ENCODE measurements at places on chromosomes 1 and 21.

- DNase-seq: no peak
Measured at GRCh38 chr1:25369241-25369640, 31.1 kb downstream of the TMEM50A start.

DNA sequence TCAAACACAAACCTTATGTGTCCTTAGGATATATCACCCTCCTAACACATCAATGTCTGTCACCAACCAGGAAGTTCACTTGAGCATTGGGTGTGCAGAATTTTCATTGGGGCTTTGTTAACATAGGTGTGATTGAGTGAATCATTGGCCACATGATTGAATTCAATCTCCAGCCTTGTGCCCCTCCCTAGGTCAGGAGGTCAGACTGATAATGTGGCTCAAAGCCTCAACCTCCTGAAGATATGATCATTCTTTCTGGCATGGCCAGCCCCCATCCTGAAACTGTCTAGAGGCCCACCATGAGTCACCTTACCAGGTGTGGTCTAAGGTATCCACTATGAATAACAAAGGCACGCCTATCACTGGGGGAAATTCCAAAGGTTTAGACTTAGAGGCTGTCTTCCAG lies 90.1 kb downstream of the PKN2 start:
- DNase-seq: no peak

DNA sequence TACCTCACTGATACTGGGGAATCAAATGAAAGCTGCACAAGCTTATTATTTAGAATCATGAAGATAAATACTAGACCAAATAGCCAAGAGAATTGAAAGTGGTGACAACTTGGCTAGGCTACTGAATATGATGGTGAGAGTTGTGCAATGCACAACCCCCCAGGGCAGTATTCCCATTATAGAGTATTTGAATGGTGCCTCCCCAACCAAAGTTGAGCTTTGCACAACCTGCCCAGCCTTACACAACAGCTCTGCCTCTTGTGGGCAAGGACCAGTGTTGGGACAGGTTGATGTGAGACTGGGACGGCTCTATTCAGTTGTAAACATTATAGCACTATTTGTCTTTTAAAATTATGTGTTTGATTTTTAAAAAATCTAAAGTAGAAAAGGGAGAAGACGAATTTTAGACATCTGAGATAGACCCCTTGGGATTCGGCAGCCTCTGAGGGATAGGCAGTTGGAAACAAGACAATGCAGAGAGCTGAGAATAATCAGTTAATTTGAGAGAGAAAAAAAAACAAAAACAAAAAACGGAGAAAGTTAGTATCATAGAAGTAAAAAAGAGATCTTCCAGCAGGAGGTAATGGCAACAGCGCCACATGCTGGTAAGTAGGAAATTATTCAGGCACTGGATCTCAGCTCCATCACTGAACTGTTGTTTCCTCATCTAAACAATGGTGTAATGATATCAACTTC lies 91.0 kb upstream of the KCNA3 start:
- DNase-seq: no peak

DNA sequence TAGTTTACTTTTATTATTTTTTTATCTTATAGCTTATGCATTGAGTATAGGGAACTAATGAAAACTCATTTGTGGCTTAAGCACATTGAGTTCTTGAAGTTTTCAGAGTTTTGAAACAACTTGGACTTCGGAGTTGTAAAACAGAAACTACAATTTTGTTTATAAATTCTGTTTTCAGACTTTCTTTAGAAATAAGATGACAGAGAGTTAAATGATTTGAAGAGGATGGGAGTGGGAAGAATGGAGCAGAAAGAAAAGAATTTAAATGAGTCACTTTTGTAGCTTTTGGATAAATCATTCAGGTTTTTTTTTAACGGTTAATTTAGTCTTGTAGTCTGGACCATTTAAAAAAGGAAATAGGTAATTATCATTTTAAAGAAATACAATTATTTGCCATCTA lies 32.3 kb downstream of the INKA2 start:
- no peak for DNase-seq

- no peak for DNase-seq
Measured at GRCh38 chr1:54794451-54795355, 6.4 kb downstream of the TTC22 start.

DNA sequence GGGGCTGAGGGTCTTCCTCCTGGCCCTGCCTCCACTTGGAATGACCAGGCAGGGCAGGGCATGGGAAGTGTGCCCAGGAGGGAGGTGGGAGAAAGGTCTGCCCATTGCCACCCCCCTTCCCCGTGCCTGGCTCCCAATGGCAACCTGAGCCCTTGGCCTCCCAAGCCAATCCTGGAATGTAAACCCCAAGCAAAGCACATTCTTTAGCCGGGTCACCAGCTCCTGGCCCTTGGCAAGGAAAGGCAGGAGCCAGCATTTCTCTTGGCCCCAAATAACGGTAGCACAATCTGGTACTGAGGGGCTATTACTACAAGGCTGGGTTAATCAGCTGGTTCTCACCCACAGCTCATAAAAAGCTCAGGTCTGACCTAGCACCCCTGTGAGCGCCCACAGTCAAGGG lies 6.9 kb upstream of the NUAK2 start:
- no peak for DNase-seq

DNA sequence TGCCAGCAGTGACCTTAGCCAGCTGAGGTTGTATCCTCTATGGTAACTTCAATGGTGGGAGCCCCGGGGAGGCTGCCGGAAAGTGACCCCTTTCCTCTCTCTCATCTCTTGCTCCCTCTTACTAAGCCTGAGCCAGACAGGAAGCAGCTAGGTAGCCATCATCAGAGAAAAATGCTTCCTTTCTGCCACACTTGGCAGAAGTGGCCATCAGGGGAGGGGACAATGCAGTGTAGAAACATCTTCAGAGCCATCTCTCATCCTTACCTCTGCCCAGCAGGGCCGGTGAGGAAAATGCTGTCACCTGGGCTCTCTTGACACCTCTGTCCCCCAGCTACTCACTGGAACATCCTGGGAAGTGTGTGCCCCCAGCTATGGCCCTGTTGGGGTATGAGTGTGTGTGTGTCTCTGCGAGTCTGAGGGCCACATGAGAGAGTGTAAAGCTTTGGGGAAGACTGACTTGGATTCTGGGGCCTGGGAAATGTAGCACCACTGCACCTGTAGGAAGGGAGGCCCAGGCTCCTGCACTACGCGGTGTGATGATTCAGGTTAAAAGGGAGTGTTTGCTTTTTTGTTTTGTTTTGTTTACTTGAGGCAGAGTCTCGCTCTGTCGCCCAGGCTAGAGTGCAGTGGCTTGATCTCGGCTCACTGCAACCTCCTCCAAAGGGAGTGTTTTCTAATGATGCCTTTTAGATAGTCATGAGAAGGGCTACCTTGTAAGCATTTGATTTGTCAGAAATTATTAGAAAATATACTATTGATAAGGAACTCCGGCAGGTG lies 48.7 kb upstream of the CNTN2 start:
- DNase-seq: no peak

DNA sequence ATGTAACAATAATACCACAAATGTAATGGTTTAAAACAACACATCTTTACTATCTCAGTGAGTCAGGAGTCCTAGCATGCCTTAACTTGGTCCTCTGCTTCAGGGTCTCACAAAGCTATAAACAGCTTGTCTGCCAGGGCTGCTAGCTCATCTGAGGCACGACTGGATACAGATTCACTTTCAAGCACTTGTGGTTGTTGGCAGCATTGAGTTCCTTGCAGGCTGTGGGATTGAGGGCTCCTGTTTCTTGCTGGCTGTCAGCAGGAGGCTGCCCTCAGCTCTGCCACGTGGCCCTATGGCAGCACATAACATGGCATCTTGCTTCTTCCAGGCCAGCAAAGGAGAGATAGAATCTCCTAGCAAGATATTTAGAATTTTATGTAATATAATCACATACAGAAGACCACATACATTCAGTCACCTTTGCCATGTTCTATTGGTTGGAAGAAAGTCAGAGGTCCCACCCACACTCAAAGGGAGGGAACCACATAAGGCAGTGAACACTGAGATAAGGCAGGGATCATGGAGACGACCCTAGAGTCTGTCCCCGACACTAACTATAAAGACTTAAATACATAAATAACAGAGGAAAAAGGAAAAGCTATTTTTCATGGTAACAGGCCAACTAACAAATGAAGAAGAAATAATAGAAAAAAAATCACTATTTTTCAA lies 18.9 kb upstream of the IPP start:
- no peak for DNase-seq

- DNase-seq: no peak
Measured at GRCh38 chr1:188317894-188318293, 1489.1 kb downstream of the PLA2G4A start.

DNA sequence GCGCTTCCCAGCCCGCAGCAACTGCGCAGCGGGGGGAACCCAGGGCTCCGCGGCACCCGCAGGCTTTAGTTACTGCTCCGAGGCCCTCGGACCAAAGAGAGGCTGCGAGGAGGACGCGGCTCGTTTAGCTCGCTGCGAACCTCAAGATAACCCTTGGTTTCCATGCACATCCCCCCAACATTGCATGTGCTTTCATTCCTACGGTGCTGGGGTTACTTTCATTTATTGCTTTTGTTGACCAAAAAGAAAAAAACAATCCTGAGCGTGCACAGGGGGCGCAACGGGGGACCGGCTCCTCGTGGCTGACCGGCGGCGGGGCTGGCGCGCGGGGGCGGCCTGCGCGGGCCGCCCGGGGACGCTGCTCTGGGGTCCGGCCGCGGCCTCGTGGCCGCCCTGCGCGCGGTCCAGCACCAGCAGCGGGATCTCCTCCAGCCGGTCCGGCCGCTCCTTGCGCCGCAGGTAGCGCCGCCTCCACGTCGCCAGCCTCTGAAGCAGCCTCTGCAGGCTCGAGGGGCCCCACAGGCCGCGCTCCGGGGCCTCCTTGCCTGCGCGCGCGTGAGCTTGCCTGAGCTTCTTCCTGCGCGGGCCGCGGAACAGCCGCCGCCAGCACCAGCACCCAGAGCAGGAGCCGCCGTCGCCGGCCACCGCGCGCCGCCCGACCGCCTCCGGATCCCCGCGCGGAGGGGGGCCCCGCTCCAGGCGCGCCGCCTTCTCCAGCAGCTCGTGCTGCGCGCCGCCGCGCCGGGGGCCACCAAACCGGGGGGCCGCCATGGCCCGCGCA lies 77.4 kb downstream of the DESI2 start:
- DNase-seq: no peak

- no peak for DNase-seq
Measured at GRCh38 chr1:185646202-185646683, 87.9 kb upstream of the HMCN1 start.

DNA sequence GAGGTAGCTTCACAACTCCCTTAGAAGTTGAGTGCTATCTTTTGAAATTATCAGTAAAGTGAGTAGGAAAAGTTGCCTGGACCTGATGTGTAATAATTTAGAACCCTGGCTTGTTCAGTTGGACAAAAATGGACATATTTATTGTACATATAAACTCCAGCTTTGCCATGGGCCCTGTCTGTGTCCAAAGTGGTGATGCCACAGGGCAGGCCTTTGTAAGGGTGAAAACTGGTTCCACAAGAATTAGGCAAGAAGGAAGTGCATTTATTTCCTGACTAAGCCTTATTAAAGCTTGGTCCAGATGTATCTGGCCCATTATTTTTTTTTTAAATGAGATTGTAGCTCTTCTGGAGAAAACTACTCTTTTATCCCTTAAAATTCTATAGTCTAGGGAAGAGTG lies 47.9 kb downstream of the MACO1 start:
- no peak for DNase-seq

DNA sequence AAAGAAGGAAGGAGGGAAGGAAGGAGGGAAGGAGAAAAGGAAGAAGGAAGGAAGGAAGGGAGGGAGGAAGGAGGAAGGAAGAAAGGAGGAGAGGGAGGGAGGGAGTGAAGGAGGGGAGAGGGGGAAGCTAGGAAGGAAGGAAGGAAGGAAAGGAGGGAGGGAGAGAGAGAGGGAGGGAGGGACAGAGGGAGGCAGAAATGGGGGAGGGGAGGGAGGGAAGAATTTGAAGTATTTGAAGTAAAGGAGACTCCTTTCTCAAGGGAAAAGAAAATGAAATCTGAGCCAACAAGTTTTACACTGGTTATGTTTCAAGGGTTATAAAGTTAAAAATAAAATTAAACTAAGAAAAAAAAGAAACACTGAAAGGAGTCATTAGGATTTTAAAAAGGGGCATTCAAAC lies 431.4 kb downstream of the BRINP3 start:
- DNase-seq: no peak

DNA sequence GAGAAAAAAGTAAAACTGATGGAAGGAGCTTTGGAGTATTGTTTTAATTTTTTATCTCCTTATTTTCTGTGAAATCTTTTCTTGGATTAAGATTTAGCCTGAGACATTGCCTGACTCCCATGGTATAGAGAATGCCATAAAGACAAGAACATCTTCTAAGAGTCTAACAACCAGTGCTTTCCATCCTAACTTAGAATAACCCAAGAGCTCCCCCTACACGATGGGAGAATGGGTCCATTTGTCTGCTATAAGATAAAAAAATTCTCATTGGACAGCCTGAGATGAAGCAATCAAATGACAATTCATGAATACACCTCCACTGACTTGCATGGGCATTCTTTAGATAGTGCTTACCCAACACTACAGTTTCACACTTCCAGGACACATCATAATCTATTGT lies 478.1 kb downstream of the TTLL7 start:
- DNase-seq: no peak

GRCh38 chr1:202146993-202147392 lies 2.5 kb upstream of the ARL8A start:
- no peak for DNase-seq

- no peak for DNase-seq
Measured at GRCh38 chr1:212518188-212519054, 85.7 kb downstream of the NENF start.

GRCh38 chr1:190169311-190170067 lies 308.2 kb downstream of the BRINP3 start:
- DNase-seq: no peak

DNA sequence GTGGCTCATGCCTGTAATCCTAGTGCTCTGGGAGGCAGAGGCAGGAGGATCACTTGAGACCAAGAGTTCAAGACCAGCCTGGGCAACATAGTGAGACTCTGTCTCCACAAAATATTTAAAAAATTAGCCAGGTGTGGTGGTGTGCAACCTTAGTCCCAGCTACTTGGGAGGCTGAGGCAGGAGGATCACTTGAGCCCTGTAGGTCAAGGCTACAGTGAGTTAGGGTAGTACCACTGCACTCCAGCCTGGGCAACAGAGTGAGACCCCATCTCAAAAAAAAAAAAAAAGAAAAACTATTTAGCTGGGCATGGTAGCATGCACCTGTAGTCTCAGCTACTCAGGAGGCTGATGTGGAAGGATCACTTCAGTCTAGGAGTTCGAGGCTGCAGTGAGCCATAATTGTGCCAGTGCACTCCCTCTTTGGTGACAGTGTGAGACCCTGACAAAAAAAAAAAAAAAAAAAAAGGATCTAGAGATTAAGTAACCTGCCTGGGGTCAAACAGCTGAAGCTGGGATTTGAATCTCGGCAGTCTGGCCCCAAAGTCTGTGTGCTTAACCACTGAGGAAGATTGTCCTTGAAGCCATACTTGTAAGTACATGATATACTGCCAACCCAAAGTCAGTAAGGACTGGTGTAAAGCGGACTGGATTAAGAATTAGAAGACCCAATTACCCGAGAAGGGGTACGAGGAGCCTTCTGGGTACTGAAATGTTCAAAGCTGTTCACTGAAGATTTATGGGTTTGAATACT lies 31.8 kb downstream of the LRRN2 start:
- no peak for DNase-seq

- DNase-seq: no peak
Measured at GRCh38 chr1:116916002-116916401, 6.3 kb downstream of the PTGFRN start.
